ENCODE measurements at places on chromosomes 5 and 9.

DNA sequence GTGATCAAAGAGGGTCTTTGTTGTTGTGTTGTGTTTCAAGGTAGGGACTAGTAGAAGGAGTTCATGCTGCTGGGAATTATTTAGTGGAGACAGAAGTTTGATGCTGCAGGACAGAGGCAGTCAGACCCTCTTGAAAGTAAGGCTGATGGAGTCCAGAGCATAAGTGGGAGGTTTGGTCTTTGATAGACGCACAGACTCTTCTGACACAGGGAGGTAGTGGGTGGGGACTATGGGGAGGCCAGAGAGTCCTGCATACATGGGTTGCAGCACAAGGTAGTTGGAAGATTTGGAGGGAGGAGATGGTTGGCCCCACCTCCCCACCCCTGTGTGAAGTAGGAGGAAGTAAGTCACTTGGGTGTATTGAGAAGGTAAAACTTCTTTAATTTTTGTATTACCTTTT is 2.4 kb upstream of the CCDC112 start:
- no peak for DNase-seq

GRCh38 chr5:124088289-124089032 is 576.5 kb downstream of the CSNK1G3 start:
- no peak for DNase-seq

DNA sequence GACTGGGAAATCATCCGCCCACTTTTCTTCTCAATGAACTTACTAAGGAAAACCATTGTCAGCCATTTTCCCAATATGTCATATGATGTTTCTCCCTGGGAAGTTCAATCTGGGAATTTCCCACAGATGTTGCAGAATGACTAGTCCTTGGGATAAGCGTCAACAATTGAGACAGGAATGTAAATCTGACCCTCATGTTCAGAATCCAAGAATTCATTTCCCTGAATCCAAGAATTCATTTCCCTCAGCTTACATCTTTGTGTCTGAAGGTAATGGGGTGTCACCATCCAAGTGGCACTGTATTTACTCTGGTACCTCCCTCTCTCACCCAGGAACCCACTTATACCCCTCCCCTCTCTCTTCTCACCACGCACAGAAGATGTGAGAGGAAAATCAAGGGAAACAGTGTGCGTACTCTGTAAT is 7.4 kb downstream of the KLF9 start:
- DNase-seq, result no peak

GRCh38 chr5:39224196-39224761 is 4.9 kb upstream of the FYB1 start:
- DNase-seq, result peak; percentile 89

DNA sequence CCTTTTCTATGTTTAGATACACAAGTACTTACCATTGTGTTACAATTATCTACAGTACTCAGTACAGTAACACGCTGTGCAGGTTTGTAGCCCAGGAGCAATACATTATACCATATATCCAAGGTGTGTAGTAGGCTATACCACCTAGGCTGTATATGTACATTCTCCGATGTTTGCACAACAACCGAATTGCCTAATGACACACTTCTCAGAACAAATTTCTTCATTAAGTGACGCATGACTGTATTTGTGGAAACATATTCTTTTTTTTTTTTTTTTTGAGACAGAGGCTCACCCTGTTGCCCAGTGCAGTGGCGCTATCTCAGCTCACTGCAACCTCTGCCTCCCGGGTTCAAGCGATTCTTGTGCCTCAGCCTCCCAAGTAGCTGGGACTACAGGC is 4.0 kb upstream of the RAD23B start:
- no peak for DNase-seq

DNA sequence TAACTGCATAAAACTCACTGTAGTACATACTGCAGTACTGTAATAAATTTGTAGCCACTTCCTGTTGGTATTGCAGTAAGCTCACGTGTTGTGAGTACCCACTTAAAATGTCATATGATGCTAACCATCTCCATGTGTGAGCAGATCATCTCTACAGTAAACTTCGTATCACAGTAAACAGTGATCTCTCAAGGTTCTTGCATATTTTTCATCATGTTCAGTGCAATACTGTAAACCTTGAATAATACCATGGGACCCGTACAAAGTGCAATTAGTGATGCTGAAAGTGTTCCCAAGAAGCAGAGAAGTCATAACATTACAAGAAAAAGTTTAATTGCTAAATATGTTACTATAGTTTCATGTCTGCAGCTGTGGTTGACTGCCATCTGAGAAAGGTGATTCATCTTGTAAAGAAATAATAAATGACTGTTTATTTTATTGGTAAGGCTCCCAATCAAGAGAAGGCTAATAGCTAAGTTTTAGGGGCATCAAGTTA is 253.8 kb upstream of the POU5F2 start:
- DNase-seq, result no peak

GRCh38 chr5:172145870-172146747 is 41.9 kb downstream of the STK10 start:
- no peak for DNase-seq

- no peak for DNase-seq
Observed at GRCh38 chr5:122761115-122761514, 13.8 kb upstream of the SNX2 start.

GRCh38 chr5:1768283-1769000 is 31.2 kb downstream of the MRPL36 start:
- DNase-seq, result no peak

DNA sequence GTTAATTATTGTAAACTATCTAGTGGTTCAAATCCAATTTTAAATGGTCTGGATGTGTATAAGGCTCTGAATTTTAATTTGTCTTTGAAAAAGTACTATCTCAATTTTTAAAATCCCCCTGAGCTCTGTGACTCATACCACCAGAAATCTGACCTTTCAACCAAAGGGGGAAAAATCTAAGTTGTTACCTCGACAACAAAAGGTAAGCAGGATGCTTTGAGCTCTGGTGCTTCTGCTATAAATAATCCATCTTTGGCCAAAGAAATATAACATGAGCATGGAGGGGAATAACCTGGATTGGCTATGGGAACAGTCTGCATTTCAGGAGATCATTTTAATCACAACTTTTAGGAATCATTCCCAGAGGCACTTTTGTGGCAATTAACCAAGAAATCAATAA is 76.3 kb upstream of the PCSK1 start:
- no peak for DNase-seq

GRCh38 chr9:133545494-133546286 is 11.2 kb downstream of the ADAMTSL2 start:
- no peak for DNase-seq

DNA sequence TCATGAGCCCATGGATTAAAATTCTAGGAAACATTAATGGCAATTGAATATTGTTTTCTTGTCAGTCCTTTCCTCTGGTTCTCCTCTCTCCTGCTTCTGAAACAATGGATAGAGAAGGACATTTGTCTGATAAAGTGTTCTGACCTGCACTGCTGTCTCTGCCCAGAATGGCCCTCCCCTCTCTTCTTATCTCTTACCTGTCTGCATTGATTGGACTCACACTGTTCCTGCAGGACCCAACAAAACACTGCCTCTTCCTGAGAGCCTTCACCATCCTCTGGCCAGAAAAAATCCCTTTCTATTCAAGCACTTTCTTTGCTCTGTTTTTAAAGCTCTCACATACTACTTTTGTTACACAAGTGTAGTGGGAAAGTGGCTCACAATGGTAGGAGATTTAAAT is 143.8 kb upstream of the DHFR start:
- DNase-seq, result no peak

DNA sequence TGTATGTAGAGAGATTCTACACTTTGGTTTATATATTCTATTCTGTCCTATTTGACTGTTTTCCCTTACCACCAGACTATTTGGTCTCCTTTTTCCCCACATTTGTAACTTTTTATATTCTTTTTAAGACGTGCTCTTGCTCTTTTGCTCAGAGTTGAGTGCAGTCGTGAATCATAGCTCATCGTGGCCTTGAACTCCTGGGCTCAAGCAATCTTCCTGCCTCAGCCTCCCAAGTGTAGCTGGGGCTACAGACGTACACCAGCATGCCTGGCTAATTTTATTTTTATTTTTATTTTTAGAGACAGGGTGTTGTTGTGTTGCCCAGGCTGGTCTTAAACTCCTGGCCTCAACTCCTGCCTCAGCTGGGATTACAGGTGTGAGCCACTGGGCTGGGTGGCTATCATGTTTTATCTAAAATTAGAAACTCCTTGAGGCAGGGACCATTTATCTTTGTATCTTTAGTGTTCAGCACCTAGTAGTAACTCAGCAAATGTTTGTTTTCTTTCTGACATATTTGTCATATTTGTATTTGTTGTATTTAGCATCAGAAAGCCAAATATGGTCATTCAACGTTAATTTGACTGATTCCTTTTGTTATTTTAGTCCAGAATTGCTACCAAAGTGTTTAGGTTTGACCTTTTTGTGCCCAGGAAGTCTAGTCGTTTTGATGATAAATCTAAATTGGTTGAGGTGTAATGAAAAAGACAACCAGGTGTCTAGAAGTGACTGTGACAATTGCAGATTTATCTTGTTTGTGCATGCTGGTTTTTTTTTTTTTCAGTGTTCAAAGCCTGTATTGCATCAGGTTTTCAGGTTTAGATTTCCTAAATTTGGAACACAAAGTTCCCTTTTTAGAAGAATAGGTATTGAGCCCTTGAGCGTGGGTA is 44.3 kb downstream of the ERBIN start:
- DNase-seq, result no peak

DNA sequence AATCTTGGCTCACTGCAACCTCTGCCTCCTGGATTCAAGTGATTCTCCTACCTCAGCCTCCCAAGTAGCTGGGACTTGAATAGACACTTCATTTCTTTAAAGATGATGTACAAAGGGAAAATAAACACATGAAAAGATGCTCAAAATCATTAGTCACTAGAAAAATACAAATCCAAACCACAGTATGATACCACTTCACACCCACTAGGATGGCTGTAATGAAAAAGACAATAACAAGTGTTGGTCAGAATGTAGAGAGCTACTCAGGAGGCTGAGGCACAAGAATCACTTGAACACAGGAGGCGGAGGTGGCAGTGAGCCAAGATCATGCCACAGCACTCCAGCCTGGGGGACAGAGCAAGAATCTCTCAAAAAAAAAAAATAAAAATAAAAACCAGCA is 13.0 kb downstream of the F2RL2 start:
- no peak for DNase-seq

- no peak for DNase-seq
Observed at GRCh38 chr9:105832096-105832710, 137.9 kb downstream of the TMEM38B start.

- DNase-seq, result no peak
Observed at GRCh38 chr5:90875456-90875855, 316.9 kb downstream of the ADGRV1 start.

DNA sequence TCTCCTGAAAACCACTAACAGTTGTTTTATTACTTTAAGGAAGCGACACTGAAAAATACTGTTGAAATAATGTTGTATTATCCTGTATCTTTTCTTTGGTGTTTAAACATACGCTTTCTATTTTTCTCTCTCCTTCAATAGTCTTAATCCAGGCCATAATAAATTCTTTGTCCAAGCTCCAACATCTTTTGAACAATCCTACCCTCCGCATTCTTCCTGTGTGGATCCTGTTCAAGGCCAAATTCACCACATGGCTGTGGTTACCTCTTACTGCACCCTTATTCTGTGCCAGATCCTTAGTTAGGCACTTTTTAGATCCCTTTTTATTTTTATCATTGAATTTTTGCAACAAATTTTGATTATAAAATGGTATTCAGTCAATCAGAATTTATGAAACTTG is 1691.5 kb downstream of the MAT2B start:
- no peak for DNase-seq

DNA sequence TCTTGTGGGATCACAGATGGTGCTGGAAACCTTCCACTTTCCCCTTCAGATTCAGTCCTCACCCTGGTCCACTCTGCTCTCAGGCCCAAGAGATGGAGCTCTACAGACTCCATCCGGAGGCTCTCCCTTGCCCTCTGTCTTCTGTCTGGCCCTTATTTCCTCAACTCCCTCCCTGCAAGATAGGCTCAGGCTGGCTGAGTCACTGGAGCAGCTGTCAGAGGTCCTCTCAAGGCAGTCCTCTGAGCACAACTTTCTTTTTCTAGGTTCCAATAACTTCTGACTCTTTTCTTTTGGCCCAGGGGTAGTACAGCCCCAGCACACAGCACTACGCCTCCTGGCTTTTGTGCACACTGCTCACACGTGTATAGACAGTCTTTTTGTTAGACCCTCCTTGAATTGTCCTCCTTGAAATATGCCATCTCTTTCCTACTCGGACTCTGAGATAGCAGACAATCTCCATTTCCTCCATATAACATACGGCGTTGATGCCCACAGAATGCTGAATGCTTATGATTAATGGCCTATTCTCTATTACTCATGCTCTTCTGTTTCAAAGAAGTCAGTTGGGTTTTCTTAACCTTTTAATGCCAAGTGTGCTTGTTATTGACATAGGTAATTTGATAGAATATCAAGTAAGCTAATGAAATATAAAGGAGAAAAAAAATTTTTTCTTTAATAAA is 193.1 kb downstream of the SLC12A2 start:
- DNase-seq, result peak; percentile 56

DNA sequence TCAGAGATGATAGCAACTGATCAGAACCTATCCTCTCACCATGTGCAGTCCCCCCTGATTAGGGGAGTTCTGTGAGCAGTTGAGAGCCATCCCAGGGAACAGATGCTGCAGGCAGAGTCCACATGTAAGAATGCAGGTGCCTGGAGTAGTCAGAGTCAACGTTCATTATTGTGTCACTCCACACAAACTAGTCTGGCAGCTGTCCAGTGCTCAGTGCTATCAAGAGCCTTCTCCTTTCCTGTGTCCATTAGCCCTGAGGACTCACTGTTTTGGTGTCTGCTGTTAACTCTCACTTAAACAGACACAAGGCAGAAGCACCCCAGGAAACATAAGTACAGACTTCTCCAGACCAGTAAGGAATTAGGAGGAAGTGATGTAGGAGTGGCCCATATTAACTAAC is 2.5 kb downstream of the SH3TC2 start:
- peak; percentile 56 for DNase-seq

DNA sequence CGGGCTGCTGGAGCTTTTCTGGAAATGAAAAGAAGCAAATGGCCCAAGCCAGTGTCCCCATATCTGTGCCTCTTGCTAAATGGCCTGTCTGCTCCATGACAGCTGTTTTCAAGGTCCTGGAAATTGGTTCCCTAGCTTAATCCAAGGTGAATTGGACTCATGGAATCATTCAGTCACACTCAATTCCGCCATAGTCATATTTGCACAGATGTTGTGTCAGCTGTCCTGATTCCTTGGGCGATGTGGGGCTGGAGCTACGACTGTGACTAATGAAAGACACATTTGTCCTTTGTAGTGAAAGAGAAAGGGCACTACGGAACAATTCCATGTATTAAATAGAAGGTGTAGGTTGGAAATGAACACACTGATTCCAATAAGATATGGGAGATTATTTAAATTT is 102.9 kb upstream of the MEGF10 start:
- DNase-seq, result no peak

- peak; percentile 63 for DNase-seq
Observed at GRCh38 chr5:168679515-168679920, 100.3 kb upstream of the PANK3 start.
